Stimulated activated CD4-positive, alpha-beta T cell treated with anti-CD3 and anti-CD28 coated beads, TNF-alpha, amount 100 ng/mL, for 24 hours (primary cell): ENCODE measurements at places on chromosomes 12 and 14.

GRCh38 chr14:28407996-28408395 is 358.6 kb upstream of the FOXG1 start:
- no peak for DNase-seq

DNA sequence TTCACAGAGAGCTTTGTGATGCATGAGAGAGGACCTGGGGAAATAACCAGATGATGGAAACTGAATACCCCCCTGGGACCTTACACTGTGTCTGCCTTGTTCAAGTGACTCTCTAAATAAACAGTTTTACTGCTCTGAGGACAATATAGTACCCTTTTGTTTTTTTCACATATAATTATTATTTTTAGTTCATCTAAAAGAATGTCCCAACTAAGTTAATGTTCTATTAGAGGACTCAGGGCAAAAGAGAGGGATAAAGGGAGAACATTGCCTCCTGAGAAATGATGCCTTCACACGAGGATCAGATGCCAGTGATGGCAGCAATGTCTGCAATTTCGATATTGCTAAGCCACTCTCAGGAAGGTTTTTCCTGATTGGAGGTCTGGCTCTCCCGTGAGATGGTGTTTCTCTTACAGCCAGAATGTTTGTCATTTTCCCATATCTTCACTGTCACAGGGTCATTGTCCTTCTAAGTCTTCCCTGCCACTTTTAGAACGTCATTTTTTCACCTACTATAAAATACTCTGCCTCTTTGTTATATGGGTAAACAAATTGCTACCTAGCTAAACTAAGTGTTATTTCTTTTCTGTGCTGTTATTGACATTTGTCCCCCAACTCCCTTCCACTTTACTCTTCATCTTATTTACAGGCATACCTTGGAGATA is 201.6 kb downstream of the RAD51B start:
- DNase-seq, result no peak

DNA sequence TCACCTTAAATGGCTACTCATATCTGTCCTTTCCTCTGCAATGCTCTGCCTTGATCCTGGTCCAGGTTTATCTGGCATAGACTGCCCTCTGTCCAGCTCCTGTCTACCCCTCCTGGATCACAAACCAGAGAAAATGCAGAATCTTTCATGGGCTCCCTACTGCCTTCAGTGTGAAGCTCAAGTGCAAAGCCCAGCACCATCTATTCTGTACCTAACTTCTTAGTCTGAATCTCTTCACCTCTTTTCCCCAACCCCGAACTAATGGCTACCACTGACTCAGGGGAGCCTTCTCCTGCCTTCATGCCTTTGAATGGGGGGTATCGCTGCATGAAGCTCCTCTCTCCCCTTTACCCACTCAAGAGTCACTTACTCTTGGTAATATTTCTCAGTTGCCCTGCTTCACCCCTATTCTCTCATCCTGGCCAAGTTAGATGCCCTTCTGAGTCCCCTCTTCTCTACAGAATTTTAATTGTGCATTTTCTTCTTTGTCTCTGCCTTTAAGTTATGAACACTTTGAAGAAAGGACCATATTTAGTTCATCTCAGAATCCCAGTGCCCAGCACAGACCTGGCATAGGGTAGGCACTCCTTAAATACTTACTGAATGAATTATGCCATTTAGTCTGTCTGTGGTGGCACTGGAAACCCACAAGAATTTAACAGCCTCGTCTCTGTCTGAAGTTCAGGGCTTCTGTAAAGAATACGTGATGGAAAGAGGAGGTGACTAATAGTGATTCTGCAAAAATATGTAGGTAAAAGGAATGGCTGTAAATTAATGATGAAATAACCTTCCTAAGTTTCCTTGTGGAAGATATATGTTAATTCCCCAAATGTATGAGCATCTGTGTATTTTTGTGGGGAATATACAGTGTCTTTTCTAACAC is 191.3 kb upstream of the AMIGO2 start:
- DNase-seq, result no peak

GRCh38 chr14:34250959-34251358 is 211.1 kb downstream of the SPTSSA start:
- DNase-seq, result no peak

DNA sequence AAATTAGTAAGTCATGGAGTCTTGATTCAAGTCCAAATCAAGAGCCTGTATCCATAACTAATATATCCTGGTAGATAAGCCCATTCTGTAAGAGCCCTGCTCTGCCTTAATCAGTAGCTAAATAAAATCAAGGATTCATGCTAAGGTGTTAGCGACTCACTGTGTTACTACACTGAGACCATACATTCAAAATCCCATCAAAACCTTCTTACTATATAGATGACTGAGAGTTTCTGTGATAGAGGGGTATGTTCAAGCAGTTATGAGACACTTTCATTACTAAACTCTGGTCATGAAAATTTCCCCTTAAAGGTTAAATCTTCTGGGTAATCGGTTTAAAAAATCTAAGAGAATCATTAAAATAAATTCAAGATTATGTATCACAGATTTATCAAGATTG is 78.5 kb downstream of the MDGA2 start:
- no peak for DNase-seq

DNA sequence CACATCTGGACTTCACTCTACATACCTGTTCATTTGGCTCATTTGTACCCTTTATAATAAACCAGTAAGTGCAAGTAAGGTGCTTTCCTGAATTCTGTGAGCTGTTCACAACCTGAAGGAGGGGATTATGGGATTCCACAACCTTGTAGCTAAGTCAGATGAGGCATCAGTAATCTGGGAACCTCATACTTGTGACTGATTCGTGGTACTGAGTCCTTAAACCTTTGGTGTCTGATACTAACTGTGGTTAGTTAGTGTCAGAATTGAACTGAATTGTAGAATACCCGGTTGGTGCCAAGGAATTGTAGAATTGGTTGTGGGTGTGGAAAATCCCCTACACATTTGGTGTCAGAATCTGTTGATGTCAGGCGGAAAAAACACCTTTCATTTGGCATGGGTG is 83.4 kb downstream of the TMX1 start:
- no peak for DNase-seq
